ENCODE measurements at places on chromosomes 5 and 9.

GRCh38 chr5:81579262-81579924 is 171.5 kb downstream of the SSBP2 start:
- no peak for DNase-seq

- no peak for DNase-seq
These were observed 84.3 kb upstream of the CAST start for GRCh38 chr5:96577909-96578308.

DNA sequence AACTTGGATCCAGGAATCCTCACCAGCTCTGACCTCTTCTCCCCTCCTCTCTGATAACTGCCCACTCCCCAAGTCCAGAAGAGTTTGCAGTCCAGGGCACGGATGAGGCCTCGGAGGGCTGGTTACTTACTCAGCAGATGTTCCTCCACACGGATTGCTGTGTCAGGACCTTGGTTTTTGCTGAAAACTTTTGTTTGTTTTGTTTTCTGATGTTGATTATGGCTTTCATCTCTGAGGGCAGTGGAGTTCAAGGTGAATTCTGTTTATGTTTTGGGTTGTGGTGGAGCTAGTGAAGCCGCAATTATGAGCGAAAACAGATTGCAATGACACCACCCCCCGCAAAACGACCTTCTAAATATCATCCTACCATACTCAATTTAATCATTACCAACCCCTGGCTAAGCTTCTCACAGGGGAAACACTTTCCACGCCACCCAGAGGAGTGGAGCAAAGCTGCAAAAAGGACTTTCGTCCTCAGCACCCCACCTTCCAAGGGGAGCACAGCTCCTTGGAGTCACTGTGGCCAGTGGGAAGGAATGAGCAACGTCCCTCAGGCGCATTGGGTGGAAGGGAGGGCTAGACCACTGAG is 92.7 kb upstream of the SAP30L start:
- no peak for DNase-seq

DNA sequence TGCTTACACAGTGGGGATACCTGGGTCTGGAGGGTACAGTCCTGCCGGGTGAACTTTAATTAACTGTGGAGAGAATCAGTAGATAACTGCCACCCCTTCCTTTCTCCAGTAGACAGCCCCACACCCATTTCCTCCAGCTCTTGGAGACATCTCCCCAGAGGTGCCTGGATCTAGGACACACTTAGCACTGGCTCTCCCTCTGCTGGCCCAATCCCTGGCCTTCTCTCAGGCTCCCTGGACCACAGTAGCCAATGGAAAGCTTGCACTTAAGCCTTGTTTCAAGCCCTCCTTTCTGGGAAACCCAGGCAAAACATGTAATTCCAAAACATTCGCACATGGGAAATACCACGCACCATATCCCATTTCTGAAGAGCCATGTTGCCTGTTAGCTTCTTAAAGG is 169.2 kb upstream of the GAS1 start:
- DNase-seq, result no peak

DNA sequence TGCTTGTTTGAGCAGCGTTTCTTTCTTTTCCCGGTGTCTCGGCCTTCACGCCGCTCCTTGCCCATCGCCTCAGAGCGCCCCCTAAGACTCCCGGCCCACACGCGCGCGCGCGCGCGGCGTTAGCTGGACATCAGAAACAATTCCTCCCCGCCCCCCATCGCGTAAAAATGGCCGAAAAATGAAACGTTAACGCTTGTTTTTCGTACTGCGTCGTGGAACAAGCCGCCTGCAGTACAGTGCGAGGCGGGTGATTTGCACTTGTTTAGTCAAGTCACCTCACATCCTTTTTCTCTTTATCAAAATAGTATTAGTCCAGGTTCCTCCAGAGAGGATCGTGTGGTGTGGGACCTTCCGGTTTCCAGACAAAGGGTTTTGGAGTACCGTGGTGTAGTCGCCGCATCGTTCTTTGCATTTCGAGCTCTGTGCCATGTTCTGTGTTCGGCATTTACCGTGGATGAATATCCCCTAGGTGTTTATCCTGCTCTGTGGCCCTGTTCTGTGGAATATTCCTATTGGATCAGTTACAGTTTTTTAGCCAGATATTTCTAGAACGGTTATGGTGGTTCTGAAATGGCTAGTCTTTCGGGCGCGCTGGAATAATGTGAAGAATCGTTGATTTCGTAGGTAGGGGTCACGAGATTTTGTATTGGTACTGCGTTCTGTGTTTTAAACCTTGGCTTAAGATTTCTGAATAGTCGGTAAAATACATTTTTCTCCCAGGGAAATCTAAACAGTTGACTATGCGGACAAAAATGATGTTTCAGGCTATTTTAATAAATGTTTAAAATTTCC is 1.0 kb downstream of the MATR3 start:
- peak; percentile 72 for DNase-seq

GRCh38 chr5:112552791-112553190 is 133.7 kb upstream of the EPB41L4A start:
- no peak for DNase-seq

GRCh38 chr5:135600971-135601381 is 22.2 kb upstream of the CXCL14 start:
- no peak for DNase-seq

DNA sequence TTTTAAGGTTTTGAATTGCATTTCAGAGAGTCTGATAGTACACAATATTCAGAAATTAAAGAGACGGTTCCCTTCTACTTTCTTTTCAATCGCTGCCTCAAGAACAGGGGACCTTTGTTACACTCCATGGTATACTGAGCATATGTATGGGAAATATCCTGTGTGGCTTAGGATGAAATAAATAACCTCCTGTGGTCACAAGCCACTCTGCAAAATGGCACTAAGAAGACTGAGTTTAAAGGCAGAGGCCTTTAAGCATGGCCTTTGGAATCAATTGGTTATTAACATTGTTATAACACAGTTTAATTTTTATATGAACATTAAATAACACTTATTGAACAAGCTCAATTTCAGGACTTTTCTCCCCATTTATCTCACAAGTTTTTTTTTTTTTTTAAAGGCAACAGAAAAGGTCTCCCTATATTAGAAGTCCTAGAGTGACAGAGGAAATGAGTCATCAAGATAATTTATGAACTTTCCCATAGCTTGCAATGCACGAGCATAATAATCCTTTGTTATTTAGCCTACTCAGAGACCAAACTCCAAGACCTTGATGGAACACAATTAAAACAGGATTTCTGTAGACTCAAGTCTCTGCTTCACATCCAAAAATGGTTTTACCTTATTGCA is 341.9 kb downstream of the TMEM167A start:
- DNase-seq, result no peak

GRCh38 chr5:170623576-170624181 is 119.9 kb downstream of the KCNIP1 start:
- DNase-seq, result peak; percentile 15

- DNase-seq, result no peak
These were observed 348.5 kb upstream of the RIOK2 start for GRCh38 chr5:97531549-97531948.

- DNase-seq, result no peak
These were observed 62.8 kb upstream of the SUB1 start for GRCh38 chr5:32522429-32523143.

- no peak for DNase-seq
These were observed 307.4 kb downstream of the RAB3C start for GRCh38 chr5:58890265-58890664.

GRCh38 chr9:131709771-131710431 is 30.0 kb downstream of the RAPGEF1 start:
- no peak for DNase-seq

- no peak for DNase-seq
These were observed 544.1 kb downstream of the RAB3C start for GRCh38 chr5:59126708-59127573.

DNA sequence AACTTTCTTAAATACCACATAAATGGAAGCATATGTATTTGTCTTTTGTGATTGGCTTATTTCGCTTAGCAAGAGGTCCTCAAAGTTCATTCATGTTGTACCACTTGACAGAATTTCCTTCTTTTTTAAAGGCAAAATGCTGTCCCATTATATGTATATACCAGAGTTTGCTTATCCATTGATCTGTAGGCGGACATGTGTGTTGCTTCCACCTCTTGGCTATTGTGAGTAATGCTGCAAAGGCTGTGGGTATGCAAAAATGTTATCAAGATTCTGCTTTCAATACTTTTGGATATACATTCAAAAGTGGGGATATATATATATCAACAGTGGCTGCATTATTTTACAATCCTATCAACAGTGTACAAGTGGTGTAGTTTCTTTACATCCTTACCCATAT is 271.0 kb downstream of the PRR16 start:
- DNase-seq, result no peak

DNA sequence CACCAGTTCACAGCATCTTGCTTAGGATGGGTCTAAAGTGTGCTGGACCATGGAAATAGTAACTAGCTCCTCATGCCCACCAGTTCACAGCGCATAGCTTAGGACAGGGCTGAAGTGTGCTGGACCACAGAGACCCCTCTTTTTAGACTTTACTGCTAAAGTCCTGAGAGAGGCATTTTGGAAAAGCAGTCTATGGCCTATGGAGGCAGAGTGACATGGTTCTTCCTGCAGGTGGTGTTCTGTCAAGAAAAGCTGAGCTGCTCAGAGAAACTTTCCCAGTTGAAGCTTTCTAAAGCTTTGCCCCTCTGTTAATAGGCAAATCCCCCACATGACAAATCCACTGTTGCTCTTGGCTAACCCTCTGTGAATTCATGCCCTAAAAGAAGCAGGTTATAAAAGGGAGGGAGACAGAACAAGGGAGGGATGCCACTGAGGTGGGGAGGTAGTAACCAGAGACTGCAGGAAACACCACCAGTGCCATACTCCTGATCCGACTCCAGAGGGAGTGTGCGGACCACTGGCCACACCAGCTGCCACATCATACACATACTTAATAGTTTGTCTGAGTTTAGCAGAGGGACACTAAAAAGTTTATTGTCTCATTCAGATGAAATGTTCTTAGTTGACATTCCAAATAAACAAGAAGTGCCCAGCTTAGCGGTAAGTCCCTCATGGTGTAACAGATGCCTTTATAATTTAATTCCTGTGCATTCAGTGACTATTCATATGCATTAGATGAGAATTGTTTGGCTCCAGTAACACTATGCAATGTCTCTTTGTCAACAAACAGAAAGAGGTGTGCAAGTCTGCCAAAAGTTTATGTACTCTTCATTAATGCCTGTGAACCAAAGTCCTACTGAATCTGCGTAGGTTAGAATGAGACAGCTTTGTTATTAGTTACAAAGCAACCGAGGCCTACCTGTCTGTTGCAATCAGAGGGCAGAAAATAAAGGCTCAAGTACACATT is 236.2 kb upstream of the NFIL3 start:
- no peak for DNase-seq

- no peak for DNase-seq
These were observed 216.3 kb downstream of the TTLL11 start for GRCh38 chr9:121876658-121877271.

GRCh38 chr9:37253377-37253937 is 133.1 kb downstream of the ZCCHC7 start:
- DNase-seq, result no peak

GRCh38 chr5:165723931-165724330 is 2218.5 kb downstream of the MAT2B start:
- no peak for DNase-seq

- no peak for DNase-seq
These were observed 18.7 kb downstream of the PCDHGC5 start for GRCh38 chr5:141507387-141508091.

- no peak for DNase-seq
These were observed 259.6 kb upstream of the DMRT1 start for GRCh38 chr9:581673-582497.

DNA sequence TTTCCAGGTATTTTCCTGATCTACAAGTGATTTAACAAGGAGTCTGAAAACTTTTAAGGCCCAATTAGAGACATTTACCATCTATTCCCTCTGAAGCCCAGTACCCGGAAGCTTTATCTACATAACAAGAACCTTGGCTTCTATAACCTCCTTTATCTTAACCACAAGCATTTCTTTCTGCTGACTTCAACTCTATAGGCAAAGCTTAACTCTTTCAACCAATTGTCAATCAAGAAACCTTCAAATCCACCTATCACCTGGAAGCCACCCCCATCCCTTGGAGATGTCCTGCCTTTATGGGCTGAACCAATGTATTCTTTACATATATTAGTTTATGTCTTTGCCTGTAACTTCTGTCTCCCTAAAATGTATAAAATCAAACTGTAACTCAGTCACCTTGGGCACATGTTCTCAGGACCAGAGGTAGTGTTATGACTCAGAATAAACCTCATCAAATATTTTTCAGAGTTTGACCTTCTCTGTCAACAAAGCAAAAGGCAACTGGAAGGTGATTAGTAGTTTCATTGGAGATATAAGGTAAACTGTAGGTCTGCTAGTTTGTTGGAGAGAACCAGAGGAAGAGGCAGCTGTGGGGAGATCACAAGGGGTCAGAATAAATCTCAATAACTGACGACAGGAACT is 13.0 kb upstream of the RIMOC1 start:
- no peak for DNase-seq

DNA sequence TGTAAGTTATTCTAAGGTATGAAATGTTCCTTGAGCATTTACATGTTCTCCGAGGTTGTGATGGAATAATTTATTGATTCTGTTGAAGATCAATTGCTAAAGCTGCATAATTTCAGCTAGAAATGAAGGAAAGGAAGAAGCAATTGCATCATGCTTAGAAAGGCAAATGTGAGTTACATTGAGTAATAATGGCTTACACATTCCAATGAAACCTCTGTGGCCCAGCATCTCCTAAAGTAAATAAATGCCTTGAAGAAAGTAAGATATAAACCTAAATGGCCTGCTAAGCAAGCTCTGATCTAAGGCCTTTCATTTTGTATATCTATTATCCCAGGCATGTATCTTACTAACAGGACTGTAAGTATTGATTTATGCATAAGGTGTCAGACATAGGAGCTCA is 677.3 kb upstream of the RGMB start:
- DNase-seq, result no peak

- no peak for DNase-seq
These were observed 22.4 kb upstream of the FREM1 start for GRCh38 chr9:14932641-14933040.

DNA sequence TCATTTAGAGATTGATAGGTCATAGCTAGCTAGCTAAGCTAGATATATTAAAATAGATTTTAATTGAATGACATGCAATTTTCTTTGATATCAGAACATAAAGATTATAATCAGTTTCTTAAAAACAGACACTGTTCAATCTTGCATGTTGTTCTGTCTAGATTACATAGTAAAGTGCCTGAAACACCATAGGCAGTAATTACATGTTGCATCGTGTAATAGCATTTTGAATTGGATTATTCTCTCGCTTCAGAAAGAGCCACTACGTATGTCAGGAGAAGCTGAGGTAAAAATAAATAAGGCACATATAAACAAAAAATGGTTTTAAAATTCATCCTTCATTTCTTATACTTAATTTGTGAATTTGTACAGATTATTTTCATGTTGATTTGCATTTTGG is 148.0 kb upstream of the CDH12 start:
- no peak for DNase-seq

GRCh38 chr5:169424670-169425378 is 123.9 kb upstream of the SLIT3 start:
- no peak for DNase-seq

- DNase-seq, result no peak
These were observed 8.0 kb upstream of the GFI1B start for GRCh38 chr9:132970324-132971062.

- DNase-seq, result no peak
These were observed 187.9 kb downstream of the MAN2A1 start for GRCh38 chr5:109877670-109878045.
